ENCODE measurements at places on chromosomes 16 and 17.

GRCh38 chr16:79580453-79581191 lies 19.9 kb downstream of the MAF start:
- DNase-seq, result no peak

- no peak for DNase-seq
Observed at GRCh38 chr17:64777415-64778239, 115.5 kb upstream of the SMURF2 start.

GRCh38 chr17:54455251-54455868 lies 445.3 kb upstream of the TOM1L1 start:
- DNase-seq, result no peak

DNA sequence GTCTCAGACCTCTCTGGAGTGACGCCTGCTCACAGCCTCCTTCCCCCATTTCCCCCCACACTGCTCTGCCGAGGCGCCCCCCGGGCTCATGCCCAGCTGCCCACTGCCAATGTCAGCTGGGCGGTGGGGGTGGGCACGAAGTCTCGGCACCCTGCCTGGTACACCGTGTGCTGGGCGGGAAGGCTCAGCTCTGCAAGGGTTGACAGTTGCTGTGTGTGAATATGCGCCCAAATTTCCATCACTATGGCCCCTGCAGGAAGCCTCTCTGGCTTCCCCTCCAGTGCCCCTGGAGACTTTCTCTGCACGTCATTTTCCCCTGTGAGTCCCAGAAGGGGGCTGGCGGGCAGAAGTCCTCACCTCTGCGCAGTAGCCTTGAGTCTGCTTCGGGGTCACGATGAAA lies 11.6 kb upstream of the CAMKK1 start:
- DNase-seq, result no peak

DNA sequence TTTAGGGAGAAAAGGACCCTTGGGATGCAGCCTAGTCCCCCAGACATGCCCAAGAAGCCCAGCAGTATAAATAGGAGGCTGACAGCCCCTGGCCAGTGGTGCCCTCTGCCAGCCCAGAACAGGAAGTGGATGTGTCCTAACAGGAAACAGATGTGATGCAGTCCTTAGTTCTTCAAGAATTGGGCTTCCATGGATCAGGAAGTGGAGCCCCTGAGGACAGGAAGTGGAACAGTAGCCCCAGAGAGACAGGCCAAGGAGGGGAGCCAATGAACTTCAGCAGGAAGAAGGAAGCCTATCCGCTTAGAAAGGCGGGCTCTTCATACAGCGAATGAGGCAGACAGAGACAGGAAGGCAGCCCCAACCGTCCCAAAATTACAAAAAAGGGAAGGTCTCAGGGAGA lies 7.2 kb downstream of the CTF1 start:
- no peak for DNase-seq

- DNase-seq, result no peak
Observed at GRCh38 chr17:81890447-81891302, 711 bp downstream of the ALYREF start.

DNA sequence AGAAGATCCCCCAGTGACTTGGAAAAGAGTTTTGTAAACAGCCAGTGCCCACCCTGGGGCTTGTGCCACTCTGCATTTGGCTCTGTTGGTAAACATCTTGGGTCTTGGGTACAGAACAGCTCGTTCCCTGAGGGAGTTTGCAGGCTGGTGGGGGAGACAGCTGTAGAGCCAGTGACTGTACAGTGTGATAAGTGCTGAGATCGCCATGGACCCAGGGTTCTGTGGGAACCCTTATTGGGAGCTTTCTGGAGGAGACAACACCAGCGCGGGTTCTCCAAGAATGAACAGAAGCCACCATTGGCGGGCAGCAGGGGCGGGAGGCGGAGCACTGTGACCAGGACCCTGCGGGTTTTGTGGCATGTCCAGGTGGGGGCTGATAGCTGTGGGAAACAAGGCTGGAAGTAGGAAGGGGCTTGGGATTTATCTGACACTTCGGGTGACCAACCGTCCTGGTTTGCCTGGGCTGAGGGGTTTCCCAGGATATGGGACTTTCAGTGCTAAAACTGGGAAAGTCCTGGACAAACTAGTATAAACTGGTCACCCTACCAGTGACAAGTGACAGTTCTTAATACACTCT lies 2.9 kb downstream of the CLEC16A start:
- no peak for DNase-seq

DNA sequence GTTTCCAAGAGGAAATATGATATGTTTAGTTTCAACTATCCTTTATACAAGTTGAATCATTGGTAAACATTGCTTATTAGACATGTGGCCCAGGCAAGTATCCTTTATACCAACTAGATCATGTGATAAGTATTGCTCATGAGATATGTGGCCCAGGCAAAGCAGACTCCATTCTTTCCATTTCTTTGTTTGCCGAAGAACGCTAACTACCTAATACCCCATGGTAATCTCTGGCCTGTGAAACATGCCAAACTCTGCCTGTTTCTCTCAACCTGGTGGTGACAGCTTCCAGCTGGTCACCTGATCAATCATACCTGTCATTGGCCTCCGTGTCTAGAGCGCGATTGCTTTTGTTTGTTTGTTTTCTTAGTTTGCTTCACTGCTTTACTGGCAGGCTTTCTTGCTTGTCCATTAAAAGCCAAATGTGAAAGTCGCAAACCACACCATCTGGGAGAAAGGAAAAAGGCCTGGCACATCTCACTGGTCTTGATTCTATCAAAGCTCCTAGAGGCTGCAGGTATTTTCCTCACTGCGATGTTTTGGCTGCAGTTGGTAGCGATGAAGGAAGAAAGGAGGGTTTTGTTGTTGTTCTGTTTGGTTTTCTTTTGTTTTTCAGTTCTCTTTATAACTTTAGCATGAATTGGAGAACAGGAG lies 686.2 kb downstream of the KCNJ2 start:
- no peak for DNase-seq

All from ACHN (cell line).